ENCODE measurements at places on chromosomes 11 and 22.

- DNase-seq = no peak
Observed at GRCh38 chr11:12090061-12090591, 20.3 kb upstream of the MICAL2 start.

DNA sequence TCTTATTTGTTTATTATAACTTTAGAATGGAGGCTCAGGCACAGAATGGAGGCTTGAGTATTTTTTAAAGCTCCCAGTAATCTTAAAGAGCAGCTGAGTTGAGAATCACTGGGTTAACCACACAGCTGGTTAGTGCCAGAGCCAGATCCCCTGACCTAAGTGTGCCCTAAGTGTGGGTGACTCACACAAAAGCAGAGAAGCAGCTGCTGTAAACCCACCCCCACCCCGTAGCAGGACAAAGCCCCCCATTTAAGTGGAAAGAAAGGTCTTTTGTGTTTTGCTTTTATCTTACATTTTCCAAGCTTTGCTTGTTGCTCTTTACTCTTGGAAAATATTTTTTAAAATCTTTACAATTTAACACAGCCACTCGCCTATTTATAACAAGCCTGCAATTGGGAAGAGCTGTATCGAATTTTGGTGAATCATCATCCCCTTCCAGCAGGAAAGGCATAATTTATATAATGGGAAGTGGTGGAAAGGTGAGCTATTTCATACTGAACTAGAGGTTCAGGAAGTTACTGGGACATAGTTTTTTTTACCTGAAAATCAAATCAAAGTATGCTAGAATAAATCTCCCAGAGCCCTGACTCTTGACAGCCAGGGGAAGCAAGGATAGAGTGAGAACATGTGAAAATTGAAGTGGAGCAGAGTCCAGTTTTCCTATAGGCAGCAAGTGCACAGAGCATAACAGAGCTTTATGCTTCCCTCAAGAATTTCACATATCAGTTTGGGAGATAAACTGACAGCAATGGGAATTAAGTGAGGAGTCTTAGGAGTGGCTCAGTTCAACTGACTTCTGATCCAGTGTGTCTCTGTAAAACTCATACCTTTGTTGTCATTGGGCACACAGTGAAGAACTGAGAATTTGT is 405.7 kb downstream of the AASDHPPT start:
- no peak for DNase-seq

GRCh38 chr11:21295508-21295907 is 626.1 kb downstream of the NELL1 start:
- DNase-seq = no peak

DNA sequence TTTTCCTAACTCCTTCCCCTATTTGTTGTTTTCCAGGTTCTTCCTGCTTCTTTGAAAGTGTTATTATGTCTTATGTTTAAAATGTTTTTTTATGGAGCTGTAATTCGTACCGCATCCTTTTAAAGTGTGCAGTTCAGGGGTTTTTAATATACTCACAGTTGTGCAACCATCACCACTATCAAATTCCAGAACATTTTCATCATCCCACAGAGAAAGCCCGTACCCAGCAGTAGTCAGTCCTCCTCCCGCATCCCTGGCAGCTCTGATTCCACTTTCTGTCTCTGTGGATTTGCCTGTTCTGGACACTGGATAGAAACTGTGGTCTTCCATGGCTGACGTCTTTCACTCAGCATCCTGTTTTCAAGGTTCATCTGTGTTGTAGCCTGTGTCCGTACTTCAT is 73.7 kb downstream of the JAM3 start:
- no peak for DNase-seq

DNA sequence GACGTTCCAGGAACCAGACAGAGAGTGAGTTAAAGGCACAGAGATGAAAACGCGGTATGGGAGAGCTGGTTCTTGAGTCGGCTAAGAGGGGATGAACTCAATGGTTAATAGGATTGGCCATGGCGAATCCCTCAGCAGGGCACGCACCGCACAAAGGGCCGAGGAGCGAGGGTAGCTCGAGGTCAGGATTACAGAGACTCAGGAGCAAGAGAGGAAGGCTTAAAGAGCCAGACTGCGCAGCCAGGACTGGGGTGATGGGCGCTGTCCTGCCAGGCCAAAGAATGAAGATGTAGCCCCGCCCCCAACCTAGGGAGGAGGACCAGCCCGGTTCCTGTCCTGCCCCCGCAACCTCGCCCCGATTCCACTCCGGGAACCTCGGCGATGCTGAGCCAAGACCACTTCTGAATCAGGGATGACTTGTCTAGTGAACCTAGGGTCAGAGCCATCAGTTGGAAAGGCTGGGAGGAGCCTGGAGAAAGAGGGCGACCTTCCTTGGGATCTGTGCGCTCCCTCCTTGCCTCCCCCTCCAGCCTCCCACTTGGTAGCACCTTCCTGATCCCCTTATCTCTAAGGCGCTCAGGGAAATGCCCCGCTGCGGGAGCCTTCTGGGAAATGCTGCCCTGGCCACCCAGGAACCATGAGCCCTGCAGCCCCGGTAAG is at the start of gene PLEKHB1:
Gene PLEKHB1, plus strand, starts transcription at position 610 of the 660 bp plus-strand sequence. Its CDS starts 28 bp downstream, at position 638.
- no peak for DNase-seq

- no peak for DNase-seq
Observed at GRCh38 chr11:9790703-9791102, 126.8 kb downstream of the SWAP70 start.

GRCh38 chr11:79092791-79093353 is 348.0 kb downstream of the TENM4 start:
- no peak for DNase-seq

DNA sequence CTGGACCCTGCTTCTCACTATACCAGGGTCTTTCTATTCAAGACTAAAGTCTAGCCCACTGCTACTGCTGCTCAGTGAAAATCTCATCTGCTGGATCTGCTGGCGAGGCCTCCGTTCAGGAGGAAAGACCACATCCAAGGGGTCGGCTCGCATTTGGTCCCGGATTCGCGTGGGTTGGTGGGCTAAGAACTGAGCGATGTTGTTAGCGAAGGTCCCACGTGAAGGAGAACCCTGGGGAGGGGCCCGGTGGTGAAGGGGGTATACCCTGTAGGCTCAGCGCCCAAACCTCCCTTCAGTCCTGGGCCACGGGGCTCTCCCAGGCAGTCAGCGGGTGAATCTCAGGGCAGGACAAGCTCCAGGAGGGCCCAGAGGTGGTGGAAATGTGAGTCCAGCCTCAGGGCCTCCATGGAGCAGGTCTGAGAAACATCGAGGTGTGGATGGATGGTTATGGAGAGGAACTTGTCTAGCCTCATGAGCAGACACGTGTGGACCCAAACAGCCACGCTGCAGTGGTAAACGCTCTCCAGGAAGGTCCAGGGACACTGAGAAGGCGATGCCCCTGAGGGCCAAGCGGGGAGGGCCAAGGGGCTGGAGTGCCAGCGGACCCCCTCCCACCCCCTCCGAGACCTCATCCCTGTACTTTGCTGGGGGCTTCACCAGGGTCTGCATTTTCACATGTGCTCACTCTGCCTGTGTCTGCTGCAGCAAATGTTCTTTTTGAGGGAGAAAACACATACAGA is 152.3 kb downstream of the CTTN start:
- DNase-seq = no peak

DNA sequence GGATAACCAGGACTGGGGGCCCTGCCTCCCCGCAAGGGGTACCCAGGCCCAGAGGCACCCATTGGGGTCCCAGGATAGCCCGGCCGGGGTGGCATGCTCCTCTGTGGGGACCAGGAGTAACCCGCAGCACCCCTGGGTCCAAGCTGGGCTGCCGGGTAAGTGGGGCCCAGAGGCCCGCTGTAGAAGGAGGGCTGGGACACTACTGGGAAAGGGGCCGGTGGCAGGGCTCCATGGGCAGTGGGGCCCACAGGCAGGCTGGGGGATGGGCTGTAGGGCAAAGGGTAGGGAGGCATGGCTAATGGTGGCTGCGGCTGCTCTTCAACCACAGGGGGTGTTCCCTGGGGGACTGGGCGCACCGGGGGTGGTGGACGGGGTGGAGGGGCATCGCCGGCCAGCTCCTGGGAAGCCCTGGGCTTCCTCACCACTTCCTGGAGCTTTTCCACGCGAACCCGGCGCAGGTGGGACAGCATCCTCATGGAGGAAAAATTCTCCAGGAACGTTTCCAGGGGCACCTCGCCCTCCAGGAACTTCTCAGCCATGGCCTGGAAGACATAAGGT is 29.1 kb downstream of the VPS37C start:
- no peak for DNase-seq

DNA sequence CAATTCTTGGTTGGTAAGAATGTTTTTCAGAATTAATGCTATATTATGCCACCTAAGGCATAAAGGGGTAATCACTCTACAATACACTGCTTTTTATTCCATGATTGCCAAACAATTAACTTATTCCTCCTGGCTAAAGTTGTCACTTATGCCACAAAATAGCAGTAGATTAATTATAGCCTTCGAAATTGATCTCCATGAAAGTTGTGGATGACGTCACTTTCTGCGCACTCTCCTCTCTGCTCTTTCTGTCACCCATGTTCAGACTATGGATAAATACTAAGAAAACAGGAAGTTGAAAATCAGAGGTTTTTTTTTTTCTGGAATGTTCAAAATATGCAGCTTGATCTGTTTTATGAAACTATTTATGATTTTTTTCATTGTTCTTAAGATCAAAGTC is 790.1 kb upstream of the CNTN5 start:
- DNase-seq = no peak

- DNase-seq = no peak
Observed at GRCh38 chr11:102488208-102488607, 35.6 kb upstream of the TMEM123 start.

DNA sequence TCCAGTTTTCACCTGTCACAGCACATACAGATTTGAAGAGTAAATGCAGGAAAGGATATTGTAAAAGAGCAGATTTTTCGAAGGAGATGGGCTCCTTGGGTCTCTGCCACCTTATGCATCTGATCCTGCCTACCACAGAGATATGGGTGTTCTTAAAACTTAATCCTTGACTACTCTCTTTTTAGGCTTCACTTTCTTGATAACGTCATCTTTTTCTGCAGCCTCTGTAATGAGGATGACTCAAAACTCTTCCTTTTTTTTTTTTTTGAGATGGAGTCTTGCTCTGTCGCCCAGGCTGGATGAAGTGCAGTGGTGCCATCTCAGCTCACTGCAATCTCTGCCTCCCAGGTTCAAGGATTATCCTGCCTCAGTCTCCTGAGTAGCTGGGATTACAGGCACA is 7.8 kb downstream of the PRR14L start:
- no peak for DNase-seq

GRCh38 chr11:64196626-64197025 is 9.9 kb upstream of the FERMT3 start:
- no peak for DNase-seq

DNA sequence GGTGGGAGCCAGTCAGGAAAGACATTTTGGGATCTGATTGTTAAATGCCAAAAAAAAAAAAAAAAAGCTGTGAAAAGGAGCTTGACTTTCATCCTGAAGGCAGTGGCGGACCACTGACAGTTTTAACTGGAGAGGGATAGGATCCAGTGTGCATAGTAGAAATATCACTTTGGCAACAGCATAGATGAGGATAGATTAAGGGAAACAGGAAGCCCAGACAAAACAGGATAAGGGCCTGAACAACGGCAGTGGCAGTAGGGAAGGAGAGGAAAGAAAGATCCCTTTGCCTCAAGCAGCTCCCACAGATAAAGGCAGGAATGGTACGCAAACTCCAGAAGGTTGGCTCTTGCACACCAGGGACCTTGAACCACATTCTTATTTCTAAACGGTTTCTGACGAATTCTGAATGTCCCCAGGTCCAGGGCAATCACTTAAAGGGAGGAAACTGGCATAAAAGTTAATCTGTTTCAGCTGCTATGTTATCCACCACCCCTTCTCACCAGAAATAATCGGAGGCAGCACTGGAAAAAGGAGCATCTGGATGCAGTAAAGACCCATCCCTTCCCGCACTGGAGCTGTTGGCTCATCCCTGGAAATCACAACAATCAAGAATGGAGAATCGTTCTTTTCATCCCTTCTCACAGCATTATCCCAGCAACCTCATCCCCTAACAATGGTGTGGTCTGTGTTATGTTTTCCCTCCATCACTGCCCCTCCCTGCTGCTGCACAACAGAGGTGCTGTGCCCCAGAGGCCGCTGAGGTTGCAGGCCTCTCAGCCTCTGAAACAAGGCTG is 99.1 kb downstream of the GAB2 start:
- DNase-seq = no peak

DNA sequence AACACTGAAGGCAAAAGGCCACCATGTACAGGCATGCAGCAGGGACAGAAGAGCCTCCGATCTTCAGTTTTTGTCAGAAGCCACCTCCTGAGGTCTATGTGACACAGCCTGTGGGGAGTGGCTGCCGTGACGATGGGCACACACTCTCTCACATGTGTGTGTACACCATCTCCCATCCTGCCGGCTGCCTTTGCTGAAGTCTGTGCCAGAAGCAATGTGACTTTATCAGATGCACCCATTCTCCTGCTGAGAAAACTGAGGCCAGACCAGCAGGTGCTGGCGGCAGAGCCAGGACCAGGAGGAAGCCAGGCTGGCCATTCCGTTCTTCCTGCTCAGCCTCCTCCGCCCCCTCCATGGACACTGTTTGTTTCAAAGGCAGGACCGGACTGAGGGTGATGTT is 16.7 kb downstream of the SHANK2 start:
- DNase-seq = no peak

GRCh38 chr11:122158171-122158570 is 42.2 kb upstream of the BLID start:
- DNase-seq = no peak

GRCh38 chr11:12480401-12480800 is 103.0 kb downstream of the PARVA start:
- DNase-seq = no peak

- no peak for DNase-seq
Observed at GRCh38 chr11:117816151-117816741, 8.3 kb downstream of the FXYD2 start.

DNA sequence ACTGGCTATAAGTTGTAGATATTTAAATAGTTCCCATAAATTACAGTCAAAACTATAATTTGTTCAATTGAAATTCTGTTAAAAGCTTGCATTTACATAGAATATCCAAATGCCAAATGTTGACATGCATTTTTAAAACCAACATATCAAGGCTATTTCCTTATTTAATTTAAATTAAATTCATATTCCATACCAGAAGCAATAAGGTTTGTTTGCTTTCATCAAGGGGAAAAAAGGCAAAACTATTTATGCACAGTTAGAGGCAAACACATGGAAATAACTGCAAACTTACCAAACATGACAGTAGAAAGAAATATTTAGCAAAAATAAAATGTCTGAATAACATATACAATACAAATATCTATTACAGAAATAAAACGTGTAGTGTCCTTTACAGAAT is 1581.2 kb upstream of the TENM4 start:
- DNase-seq = no peak

GRCh38 chr22:25363474-25363873 is 144.0 kb downstream of the CRYBB2 start:
- DNase-seq = no peak
